ENCODE measurements at places on chromosomes 5 and 9.
A peak's percentile ranks its signal among the peaks of the same experiment; 100 is the strongest.

DNA sequence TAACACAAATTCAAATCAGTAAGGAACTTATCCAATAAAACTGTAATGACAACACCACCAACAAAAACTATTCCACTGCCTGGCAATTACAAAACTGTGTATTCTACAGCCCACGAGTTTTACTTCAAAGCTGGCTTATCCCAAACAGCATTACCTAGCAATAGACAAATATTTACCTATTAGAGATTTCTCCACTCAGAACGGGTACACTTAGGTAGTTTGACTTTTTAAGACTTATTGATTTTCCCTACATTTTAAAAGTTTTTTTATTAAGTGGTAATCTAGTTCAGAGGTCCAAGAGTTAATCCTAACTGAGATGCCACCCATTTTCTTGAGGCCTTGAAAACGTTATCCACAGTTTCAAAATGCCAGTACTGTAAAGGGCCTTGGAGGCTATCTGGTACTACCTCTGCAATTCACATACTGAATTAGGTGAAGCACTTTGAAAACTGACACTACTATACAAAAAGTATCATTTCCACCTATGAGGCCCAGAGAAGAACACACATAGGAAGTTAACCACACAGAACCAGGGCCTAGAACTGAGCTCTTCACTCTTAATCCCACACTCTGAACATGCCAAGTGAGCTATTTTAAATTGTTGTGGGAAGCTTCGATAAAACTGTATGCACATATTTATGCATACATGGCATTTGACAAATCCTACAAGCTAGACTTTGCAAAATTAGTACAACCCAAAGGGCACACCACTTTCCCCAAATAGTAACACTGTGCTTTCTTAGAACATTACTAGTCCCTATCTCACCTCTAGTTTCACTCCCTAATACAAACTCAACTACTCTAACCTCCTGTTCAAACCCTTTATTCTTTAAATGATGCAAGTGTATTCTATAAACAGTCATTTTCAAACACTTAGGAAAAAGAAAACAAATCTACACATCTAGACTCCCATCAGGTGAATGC is 2.1 kb downstream of the NADK2 start:
- no peak for DNase-seq

GRCh38 chr5:176540476-176540899 is 3.3 kb upstream of the RNF44 start:
- no peak for DNase-seq

GRCh38 chr5:153827397-153827796 is 211.3 kb downstream of the FAM114A2 start:
- DNase-seq, result no peak

DNA sequence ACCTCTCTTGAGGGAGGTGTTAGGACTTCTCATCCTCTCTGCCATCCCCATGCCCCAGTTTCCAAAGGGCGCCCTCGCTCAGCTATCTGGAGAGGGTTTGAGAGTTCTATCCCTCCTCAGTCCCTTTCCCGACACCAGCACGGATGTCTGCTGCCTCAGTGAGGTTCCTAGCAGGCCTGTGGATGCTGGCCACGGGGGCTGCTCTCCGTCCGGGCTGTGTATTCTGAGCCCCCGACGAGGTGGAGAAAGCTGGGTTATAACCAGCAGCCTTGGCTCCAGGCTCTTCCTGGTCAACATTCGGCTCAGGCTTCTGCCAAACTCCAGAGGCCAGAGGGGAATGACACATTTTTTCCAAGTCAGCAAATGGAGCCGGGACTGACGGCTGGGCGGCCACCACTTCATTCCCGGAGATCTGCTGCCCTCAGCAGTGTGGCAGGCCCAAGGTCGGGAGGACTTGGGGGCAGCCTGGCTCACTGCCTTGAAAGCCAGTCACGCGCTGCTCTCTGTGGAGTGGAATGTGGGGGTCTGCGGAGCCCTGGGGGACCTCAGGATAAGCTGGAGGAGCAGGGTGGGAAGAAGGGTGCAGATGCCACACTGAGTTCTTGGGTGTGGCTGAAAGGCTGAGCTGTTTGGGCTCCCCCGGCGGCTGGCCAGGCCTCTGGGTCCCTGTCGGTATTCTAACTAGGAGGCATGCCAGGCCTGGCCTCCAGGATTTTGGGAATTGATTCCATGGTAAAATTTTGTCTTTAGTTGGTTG is 27.4 kb downstream of the PTPA start:
- DNase-seq, result peak; percentile 93

- no peak for DNase-seq
Observed at GRCh38 chr5:168660691-168661090, 81.5 kb upstream of the PANK3 start.

- DNase-seq, result no peak
Observed at GRCh38 chr9:85156652-85157051, 487.1 kb downstream of the NTRK2 start.

- DNase-seq, result no peak
Observed at GRCh38 chr5:10521466-10522223, 42.2 kb upstream of the ANKRD33B start.

DNA sequence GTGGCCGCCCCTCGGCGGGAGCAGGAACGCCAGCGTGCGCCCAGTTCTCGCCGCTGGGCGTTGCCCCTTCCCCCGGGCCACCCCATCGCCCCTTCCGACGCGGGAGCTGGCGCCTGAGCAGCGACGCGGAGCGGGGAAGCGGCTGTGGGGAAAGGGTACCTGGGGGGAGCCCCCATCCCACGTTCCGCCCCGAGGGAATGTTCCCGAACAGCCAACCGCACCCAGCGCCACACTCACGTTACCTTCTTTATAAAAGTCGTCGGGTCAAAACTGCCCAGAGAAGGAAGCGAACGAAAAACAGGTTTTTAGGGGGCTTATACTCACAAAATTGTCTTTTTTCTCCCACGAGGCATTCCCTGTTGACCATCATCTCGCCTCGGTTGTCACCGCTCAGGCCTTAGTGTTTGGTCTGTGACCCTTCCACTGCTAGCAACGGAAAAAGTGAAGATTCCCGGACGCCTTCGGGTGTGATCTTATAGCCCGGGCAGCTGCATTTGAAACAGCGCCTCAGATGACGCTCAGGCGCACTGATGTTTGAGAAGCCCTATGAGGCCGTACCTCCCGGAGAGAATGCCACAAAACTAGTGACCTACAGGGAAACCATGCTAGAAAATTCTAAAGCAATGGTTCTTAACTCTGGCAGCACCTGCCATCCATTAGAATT is 475 bp upstream of the GOLM1 start:
- DNase-seq, result no peak

GRCh38 chr5:176776141-176776865 is 34.1 kb upstream of the UNC5A start:
- no peak for DNase-seq

DNA sequence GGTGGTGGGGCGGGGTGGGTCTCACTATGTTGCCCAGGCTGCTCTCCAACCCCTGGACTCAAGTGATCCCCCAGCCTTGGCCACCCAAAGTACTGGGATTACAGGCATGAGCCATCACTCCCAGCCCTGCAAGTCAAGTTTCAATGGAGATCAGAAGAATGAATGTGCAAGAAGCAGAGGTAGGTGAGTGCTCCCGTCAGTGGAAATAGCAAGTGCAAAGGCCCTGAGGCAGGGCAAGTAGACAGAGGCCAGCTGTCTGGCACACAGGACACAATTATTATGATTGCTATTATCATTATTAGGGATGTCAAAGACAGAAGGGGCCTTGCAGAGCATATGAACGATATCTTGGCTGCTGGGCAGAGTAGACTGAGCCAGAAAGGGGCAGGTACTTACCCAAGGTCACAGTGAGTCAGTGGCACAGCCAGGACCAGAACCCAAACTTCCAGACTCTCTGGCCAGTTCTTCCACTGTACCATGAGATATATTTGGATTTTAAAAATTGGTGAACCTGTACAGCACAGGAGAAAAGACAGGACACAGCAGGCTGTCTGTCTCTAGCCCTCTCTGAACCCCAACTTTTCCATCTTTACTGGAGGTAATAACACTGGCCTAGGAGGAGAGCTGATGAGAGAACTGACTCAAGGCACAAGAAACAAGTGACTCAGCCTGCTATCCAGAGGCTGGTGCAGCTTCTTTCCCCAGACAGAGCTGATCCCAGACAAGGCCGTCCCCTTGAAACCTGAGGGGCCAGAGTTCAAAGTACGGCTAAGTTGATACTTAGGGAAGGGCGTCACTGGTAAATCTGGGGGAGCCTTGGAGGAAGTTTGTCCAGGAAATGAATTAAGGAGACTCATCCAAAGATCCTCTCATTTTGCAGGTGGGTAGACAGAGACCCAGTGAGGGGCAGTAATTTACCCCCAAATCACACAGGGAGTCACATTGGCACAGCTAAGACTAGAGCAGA is 1.4 kb downstream of the HDHD3 start:
- DNase-seq, result no peak

GRCh38 chr9:84327184-84327583 is 13.4 kb downstream of the SLC28A3 start:
- no peak for DNase-seq

DNA sequence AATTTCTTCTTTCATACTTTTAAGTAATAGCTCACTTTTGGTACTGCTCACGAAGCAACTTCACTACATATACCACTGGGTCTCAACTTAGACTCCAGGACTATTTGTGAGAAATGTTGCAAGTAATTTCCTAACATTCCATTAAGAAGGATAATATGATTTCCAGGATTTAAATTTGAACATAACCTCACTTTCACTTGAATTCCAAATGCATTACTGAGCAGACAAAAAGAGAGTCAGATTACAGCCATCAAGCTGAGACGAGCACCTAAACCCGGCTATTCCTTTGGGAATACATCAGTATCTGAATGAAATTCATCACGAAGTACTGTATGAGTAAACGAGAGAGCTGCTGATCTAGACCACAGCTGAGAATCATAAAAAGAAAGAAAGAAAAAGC is 47.3 kb downstream of the LIFR start:
- no peak for DNase-seq

DNA sequence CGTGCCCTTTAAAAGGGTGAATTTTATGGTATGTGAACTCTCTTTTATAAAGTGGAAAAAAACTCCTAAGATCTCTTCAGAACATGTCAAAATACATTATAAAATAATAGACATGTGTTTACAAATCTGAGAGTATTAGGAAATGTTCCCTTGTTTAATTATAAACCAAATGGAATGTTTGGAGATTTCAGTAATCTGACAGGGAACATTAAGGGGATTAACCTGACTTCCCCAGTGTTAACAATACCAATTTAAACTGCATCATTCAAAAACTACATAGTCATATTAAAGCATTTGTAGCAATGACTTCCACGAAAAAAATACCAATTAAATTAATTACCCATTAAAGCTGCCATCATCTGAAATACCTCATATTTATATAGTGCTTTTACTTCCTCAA is 1.6 kb upstream of the OCLN start:
- DNase-seq, result no peak

DNA sequence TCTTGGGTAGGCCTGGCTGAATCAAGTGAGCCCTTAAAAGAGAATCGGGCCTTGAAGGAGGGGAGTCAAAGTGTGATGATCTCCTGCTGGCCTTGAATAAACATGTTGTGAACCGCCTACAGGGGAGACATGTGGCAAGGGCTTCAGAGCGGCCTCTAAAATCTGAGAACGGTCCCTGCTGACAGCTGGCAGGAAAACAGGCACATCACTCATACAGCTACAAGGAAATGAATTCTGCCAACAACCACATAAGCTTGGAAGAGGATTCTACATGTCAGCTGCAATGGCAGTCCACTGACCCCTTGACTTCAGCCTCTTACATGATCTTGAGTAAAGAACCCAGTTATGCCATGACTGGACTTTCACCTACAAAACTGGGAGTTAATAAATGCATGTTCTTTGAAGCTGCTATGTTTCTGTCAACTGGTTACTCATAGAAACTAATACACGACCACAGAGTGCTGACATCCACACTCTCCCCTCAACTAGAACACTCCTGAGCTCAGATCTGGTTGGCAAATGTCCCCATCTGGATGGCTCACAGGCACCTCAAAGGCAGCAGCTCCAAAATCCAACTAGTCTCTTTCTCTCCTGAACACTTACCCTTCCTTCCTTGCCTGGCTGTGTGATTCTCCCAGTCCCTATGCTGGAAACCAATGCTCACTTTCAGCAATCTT is 333.1 kb downstream of the ASTN2 start:
- no peak for DNase-seq

GRCh38 chr5:56530626-56531138 is 284.7 kb upstream of the MAP3K1 start:
- DNase-seq, result no peak

DNA sequence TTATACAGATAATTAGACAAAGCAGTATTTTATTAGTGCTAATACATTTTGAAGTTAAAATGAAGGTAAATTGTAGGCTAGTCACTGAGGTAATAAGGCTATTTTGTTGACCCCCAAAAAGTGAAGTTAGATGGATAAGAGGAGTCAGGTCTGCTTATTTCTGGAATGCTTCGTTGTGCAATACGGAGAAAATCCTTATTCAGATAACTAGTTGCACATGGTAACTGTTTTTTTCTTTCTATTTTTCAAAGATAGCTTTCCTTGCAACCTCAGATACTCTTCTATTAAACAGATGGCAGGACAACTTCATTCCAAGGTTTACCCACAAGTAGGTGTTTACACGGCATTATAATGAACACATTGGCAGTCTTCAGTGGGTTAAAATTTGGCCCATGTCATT is 101.1 kb downstream of the TMEM174 start:
- DNase-seq, result no peak

- no peak for DNase-seq
Observed at GRCh38 chr5:50878470-50878869, 212.0 kb downstream of the PARP8 start.

DNA sequence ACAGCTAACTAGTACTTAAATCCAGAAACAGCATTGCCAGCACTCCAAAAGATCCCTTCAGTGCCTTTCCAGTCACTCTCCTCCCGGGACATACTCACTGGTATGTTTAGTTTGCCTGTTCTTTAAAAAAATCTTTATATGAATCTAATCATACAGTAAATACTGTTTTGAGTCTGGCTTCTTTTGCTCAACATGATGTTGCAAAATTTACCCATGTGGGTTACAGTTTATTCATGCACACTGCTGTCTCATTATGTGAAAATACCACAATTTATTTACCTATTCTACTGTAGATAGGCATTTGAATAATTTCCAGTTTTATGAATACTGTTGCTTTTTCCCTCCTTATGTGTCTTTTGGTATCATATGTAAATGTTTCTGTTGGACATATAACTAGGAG is 13.5 kb downstream of the NDFIP1 start:
- no peak for DNase-seq
